ENCODE measurements at places on chromosomes 16 and 17.

DNA sequence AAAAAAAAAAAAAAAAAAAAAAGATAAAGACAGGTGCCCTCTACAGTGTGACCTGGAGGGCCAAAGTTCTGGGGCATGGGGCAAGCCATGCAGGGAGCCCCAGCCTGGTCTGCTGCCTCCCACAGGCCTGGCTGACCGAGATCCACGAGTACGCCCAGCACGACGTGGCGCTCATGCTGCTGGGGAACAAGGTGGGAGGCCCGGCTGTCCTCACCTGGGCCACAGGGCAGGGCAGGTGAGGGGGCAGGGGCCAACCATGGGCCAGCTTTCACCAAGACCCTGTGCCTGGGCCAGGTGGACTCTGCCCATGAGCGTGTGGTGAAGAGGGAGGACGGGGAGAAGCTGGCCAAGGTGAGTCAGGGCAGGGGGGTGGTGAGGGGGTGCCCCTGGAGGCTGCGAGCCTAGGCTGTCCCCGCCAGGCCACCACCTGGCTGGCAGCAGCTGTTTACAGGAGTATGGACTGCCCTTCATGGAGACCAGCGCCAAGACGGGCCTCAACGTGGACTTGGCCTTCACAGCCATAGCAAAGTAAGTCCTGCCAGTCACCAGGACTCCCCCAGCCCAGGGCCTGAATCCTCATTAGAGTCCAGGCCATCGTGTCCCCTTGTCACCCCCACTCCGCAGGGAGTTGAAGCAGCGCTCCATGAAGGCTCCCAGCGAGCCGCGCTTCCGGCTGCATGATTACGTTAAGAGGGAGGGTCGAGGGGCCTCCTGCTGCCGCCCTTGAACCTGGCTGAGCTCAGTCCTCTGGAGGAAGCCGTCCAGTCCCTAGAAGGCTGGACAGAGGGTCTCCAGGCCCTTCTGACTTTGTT, 2.7 kb upstream of the TRAF7 start:
- DNase-seq, result peak; percentile 43

GRCh38 chr17:71453876-71454422, 666.9 kb upstream of the SOX9 start:
- no peak for DNase-seq

GRCh38 chr16:85398688-85399582, 214.2 kb upstream of the GSE1 start:
- DNase-seq, result no peak

- DNase-seq, result no peak
These were observed 24.7 kb downstream of the RBFOX3 start for GRCh38 chr17:79586131-79586530.

GRCh38 chr17:35612924-35613521, 25.9 kb downstream of the AP2B1 start:
- no peak for DNase-seq

DNA sequence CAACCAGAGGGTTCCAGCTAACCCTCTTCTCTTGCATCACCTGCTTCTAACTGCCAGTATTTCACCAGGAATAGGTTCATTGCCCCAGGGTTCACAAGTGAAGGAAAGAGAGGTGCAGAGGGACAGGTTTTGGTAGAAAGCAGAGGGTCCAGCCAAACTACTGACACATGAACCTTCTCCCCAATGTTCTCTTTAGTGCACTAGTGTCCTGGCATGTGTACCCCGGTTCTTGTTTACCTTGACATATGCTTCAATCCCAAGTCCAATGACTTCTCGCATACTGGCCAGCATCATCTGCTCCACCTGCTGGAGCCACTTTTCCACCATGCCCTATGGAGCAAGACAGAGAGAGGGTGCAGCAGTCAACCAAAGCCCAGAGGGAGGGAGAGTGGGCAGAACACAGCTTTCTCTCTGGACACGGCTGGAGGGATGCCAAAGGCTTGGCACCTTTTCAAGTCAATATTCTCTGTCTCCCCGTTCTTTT, 90.6 kb downstream of the DNAH3 start:
- no peak for DNase-seq

GRCh38 chr17:7249830-7250229, 1.7 kb downstream of the CTDNEP1 start:
- DNase-seq, result no peak

- DNase-seq, result no peak
These were observed 1151.9 kb upstream of the GOT2 start for GRCh38 chr16:59886021-59886420.

Data from stimulated activated CD4-positive, alpha-beta T cell treated with anti-CD3 and anti-CD28 coated beads, TNF-alpha, amount 100 ng/mL, for 24 hours (primary cell).